ENCODE measurements at places on chromosomes 12 and 14. TPM values are rescaled to one million over a fixed set of nuclear protein-coding genes. Genes with fewer than 3 reads are reported as not detected.

DNA sequence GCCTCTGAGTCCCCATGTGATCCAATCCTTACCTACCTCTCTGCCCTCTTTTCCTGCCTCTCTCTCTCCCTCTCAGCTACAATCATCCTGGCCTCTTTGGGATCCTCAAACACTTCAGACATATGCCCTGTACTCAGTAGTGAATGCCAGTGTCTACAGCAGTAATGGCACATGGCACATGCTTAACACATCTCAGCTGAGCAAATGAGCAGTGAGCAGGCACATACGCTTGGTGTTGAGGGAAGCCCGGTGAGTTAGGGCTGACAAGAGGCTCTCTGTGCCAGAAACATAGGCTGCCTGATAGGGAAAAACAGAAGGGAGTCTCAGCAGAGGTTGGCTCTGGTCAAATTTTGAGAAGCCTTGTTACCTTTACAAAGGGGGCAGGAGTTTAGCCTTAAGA, 409.1 kb downstream of the TMEM132D start:
- no peak overlapping the region for H3K4me3 ChIP-seq
- peaks cover 5% of the 10 kb centered on the region for H3K27me3 ChIP-seq
- DNase-seq: no peak
- no peaks in the 10 kb centered on the region for H3K4me1 ChIP-seq
- H3K36me3 ChIP-seq: no peaks in the 10 kb centered on the region
- H3K27ac ChIP-seq: no peak overlapping the region

DNA sequence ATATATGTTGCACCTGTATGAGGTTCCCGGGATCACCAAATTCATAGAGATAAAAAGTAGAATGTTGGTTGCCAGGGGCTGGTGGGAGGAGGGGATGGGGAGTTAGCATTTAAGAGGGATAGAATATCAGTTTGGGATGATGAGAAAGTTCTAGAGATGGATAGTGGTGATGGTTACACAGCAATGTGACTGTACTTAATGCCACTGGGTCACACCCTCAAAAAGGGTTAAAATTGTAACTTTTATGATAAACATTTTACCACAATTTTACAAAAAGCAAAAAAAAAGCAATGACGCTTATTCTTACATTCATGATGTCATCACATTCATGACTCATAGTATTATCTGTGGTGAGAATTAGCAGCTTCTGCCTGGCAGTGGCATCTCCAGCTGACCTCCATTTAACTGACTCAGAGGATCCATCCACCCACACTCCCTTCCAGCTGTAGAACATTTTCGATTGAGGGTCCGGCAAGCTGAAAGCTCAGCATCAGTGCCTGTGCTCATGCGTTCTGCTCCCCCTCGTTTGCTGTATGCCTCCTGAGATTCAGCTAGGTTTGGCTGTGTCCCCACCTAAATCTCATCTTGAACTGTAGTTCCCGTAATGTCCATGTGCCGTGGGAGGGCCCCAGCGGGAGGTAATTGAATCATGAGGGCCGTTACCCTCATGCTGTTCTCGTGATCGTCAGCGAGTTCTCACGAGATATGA, 64.8 kb upstream of the TMEM260 start:
- no peak overlapping the region for H3K27ac ChIP-seq
- DNase-seq: peak; percentile 7
- H3K36me3 ChIP-seq: no peaks in the 10 kb centered on the region
- no peaks in the 10 kb centered on the region for H3K4me1 ChIP-seq

DNA sequence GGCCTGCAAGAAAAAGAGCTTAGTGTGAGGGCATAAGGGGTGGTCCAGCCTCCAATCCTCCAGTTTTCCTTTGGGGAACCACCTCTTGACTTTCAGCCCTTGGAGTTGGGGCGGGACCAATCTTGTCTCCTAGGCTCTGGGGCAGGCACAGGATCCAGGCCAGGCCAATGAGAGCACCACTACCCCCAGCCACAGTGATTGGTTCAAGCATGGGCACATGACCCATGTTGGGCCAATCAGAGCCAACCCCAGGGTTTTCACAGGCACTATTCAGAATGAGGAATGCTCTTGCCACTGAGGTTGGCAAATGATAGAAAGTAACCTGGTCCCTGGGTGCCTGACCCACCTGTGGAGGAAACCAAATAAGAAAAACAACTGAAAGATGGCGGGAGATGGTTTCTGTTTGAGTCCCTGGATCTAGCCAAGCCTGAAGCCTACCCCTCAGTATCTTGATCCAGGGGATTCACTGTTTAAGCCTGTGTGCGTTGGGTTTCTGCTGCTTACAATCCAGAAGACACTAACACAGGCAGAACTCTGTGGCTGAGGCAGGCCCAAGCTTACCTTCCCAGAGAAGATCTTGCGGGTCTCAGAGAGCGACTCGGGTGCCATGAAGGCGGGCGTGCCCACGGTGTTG, 42.9 kb downstream of the P2RX4 start:
- no peaks in the 10 kb centered on the region for H3K27me3 ChIP-seq
- no peaks in the 10 kb centered on the region for H3K4me1 ChIP-seq
- no peak overlapping the region for H3K27ac ChIP-seq
- DNase-seq: peak; percentile 14
- H3K4me3 ChIP-seq: no peak overlapping the region

DNA sequence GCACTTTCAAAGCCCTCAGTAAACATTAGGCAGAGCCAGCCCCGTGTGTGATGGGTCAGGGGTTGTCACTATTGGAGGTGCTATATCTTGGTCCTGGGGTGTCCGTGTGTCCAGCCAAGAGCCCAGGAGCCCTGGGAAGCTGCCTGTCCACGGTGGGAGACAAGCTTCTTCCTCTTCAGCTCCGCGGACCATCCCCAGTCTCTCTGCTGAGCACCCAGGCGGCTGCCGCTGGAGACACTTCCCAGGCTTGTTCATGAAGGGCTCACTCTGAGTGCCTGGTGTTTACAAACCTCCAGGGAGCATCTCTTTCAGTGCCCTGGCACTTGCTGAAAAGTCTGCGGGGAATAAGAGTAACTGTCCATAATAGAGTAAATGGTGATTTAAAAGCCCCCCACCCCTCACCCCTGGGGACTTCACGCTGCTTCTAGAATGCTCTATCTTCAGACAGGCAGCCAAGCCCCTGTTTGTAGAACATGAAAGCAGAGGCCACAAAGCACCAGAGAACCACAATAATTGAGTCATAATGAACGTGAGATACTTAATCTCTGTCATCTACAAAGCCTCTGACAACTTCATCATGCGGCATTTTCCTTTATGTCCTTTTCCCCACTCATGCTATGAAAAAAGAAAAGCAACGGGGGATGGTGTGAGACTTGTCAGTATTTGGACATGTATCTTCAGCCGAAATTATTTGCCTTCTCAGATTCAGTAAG, 178.6 kb downstream of the TMEM132C start:
- H3K4me3 ChIP-seq: no peak overlapping the region
- H3K27ac ChIP-seq: no peak overlapping the region
- no peaks in the 10 kb centered on the region for H3K36me3 ChIP-seq
- DNase-seq: no peak
- no peaks in the 10 kb centered on the region for H3K4me1 ChIP-seq

GRCh38 chr12:96263449-96263902, 69.3 kb downstream of the ELK3 start:
- DNase-seq: peak; percentile 30
- peaks cover 24% of the 10 kb centered on the region for H3K36me3 ChIP-seq
- no peak overlapping the region for H3K4me3 ChIP-seq
- H3K27me3 ChIP-seq: no peaks in the 10 kb centered on the region
- H3K4me1 ChIP-seq: peaks cover 6% of the 10 kb centered on the region

DNA sequence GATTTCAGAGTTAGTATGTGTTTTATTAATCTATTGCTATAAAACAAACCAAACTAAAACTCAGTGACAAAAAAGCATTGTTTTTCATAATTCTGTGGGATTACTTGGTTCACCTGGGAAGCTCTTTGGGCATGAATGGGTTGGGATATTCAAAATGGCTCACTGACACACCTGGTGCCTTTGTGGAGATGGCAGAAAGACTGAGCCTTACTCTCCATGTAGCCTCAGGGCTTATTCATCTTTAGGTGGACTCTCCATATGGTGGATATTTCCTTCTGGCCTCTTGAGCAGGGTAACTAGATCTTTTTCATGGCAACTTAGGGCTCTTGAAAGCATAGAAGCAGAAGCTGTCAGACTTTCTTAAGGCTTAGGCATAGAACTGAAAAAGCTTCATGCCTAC, 1102.8 kb upstream of the SEL1L start:
- no peaks in the 10 kb centered on the region for H3K4me1 ChIP-seq
- DNase-seq: no peak
- no peak overlapping the region for H3K4me3 ChIP-seq

- H3K4me3 ChIP-seq: no peak overlapping the region
- no peaks in the 10 kb centered on the region for H3K27me3 ChIP-seq
- no peak overlapping the region for H3K27ac ChIP-seq
- no peaks in the 10 kb centered on the region for H3K36me3 ChIP-seq
- DNase-seq: no peak
These were observed 214.4 kb downstream of the BMP4 start for GRCh38 chr14:53742233-53742620.

DNA sequence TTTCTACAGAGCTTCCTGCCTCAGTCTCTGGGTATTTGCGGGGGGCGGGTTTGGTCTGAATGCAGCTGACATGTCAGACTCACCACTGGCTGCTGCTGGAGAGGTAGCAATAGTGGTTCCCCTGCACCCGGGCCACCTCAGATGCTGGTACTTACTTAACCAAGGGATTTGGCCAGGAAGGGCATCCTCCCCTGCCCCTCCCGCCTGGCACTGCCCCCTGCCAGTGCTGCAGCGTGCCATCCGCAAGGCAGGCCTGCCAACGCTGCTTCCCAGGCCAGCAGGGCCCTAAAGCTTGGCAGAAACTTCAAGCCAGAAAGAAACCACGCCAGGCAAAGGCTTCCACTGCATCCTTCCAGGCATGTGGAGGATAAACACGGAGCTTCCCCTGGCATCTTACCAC, 22.1 kb downstream of the RAB35 start:
- H3K36me3 ChIP-seq: peaks cover 54% of the 10 kb centered on the region
- DNase-seq: no peak
- H3K27me3 ChIP-seq: no peaks in the 10 kb centered on the region
- no peaks in the 10 kb centered on the region for H3K4me1 ChIP-seq

GRCh38 chr14:77526266-77526665, 27.6 kb upstream of the ISM2 start:
- peaks cover 13% of the 10 kb centered on the region for H3K36me3 ChIP-seq
- no peaks in the 10 kb centered on the region for H3K4me1 ChIP-seq
- H3K27me3 ChIP-seq: no peaks in the 10 kb centered on the region
- no peak overlapping the region for H3K27ac ChIP-seq

DNA sequence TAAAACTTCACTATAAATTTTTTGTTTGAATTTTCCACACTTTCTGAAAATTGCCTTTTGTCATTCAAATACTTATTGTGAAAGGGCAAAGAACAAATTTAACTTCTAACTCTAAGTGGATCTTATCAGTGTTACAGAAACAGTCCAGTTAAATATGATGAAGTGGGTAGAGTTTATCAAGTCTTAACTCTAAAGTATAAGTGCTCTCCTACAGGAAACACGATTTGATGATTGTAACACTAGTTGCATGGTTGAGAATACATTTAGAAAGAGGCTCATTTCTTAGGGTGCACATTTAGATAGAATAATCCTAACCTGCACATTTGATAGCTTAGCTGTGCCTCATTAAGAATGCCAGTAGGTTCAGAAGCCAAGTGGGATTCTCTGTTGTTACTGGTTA, 838.3 kb upstream of the ATXN7L3B start:
- DNase-seq: no peak
- no peaks in the 10 kb centered on the region for H3K27me3 ChIP-seq
- no peaks in the 10 kb centered on the region for H3K36me3 ChIP-seq
- no peak overlapping the region for H3K27ac ChIP-seq

DNA sequence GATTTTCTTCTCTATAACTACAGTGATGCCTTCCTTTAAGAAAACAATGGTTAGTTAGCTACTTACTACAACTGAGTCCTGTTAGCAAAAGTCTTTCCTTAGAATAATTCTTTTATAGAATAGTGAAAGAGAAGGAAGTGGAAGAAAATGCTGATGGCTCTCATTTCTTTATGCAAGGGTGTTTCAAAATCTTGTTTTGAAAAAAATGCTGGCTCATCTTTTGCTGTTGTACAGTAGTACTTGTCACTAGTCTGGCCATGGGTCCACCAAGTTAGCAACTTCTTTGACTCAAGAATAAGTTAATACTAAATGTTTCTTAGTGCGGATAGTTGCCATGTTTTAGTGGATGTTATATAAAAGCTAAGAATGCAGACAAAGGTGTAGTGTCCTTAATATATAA, 225.4 kb downstream of the PTPRO start:
- H3K36me3 ChIP-seq: no peaks in the 10 kb centered on the region

DNA sequence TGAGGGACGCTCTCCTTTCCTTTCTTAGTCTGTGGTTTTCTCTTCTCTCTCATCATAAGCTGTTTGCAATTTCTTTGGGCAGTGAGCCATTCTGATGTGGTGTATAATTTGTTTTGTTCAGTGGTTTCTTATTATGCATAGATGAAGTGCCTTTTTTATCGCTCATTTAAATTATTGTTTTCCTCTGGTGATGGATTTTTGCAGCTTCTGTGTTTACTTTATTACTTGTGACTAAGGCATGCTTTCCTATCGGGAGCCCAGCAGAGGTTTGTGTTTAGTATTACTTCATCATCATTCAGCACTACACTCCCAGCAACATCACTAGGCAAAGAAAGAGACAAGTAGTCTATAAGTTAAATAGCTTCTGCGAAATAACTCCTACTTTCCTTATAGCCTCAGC, 586.6 kb upstream of the NOVA1 start:
- H3K36me3 ChIP-seq: no peaks in the 10 kb centered on the region
- no peak overlapping the region for H3K27ac ChIP-seq
- no peaks in the 10 kb centered on the region for H3K27me3 ChIP-seq
- no peak overlapping the region for H3K4me3 ChIP-seq

DNA sequence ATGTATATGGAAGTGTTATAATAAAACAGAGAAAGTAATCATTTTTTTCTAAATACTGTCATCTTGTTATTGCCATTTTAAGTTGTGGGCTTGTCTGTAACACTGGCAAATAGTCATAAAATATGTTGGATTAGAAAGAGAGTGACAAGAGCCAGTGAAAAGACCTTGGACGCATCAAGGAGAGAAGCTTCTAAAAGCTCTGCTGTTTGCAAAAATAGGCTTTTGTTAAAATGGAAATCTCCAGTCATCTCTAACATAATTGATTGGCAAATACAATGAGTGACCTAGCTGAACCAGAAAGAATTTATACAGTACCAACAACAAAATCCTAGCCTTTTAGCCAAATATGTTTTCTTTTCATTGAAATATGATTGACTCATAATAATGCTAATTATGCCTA, 245.8 kb upstream of the RMST start:
- H3K27me3 ChIP-seq: no peaks in the 10 kb centered on the region
- no peak for DNase-seq
- H3K36me3 ChIP-seq: no peaks in the 10 kb centered on the region
- no peak overlapping the region for H3K4me3 ChIP-seq

The RTN1 gene
- not detected for total RNA-seq

The MED6 gene
- 23.5 TPM for total RNA-seq

The KRT79 gene
- 0.27 TPM for total RNA-seq

The AGAP2 gene
- 0.60 TPM for total RNA-seq

The ACADS gene
- total RNA-seq: 17.2 TPM
